Sciatic nerve (tissue), 2 donors: ENCODE measurements at places on chromosomes 2 and 18.

DNA sequence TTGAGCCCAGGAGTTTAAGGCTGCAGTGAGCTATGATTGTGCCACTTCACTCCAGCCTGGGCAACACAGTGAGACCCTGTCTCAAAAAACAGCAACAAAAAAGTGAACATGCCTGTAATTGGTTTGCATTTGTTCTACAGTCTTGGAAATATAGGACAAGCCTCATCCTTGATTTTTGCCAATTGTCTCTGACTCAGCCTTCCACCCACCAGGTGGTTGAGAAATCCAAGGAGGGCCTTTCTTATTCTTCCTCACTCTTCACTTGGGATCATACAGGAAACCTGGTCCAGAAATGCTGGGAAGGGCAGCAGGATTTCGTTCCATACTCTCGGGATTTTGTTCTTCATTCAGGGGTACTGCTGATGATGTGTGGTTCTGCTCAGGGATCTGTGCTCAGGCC, 94.6 kb downstream of the CDC42EP3 start:
- DNase-seq, result no peak

- DNase-seq, result no peak
These were observed 138.9 kb downstream of the PTH2R start for GRCh38 chr2:208545403-208546042.

- no peak for DNase-seq
These were observed 502.5 kb upstream of the ACVR2A start for GRCh38 chr2:147342329-147342728.

DNA sequence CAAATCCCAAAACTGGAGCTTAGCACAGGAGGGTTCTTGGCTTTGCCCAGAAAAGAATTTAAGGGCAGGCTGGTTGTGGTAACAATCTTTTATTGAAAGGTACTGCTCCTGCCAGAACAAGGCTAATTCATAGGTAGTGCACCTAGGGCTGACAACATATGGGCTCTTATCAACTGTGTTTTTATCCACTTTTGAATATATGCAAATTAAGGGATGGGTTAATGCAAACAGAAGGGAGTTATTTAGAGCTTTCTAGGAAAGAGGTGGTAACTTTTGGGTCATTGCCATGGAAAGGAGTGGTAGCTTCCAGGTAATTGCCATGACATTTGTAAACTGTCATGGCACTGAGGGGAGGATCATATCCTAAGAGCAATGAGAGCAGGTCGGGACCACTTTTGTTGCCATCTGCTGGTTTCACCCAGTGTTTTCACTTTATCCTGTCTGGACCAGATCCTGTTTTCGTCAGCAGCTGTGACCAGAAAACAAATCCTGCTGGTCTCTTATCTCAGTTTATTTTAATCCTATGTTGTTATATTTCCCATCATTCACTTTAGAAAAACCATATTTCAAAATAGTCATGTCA, 981 bp downstream of the C2orf66 start:
- no peak for DNase-seq

DNA sequence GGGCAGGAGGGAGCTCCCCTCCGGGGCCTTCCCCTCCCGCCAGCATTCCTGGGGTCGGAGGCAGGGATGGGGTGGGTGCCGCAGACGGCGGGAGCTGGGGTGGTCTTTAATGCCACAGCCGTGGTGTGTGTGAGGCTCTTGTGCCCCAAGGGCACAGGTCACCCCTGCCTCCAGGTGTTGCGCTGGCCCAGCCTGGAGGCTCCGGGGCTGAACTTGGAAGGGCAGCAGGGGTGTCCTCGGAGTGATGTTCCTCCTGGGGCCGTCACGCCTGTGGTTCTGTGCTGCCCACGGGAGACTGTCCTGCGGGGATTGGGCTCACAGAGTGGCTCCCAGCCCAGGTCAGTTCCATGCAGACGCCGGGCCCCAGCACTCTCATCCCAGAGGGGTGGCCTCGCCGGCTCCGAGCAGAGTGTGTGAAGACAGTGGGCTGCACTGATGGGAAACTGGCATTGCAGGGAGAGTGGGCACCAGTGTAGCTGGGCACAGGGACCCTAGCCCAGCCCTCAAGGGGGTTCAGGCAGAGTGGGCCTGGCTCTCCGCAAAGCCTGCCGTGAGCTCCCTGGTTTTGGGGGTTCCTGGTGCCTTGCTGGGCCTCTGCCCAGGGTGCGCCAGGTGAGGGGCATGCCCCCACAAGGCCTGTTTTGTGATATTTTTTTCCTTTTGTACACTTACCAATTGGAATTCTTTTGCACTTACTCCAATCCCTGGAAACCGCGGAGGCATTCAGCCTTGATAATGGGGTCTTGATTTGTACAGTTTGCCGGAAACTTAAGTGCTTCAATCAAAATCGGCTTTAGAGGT, 56.7 kb downstream of the NFATC1 start:
- no peak for DNase-seq

- no peak for DNase-seq
These were observed 78.3 kb downstream of the STPG4 start for GRCh38 chr2:47076586-47077441.
